ENCODE measurements at places on chromosomes 5 and 9. TPM values are rescaled to one million over a fixed set of nuclear protein-coding genes. Genes with fewer than 3 reads are reported as not detected.

The DIPK1B gene
- 13.4 TPM for total RNA-seq

The SPINK13 gene
- total RNA-seq, result not detected

The SHROOM1 gene
- total RNA-seq, result 6.4 TPM

The STK32A gene
- total RNA-seq, result 0.77 TPM

The ADGRD2 gene
- not detected for total RNA-seq

The CARTPT gene
- 1.1 TPM for total RNA-seq

The MYOZ3 gene
- 0.13 TPM for total RNA-seq

The BTNL3 gene
- total RNA-seq, result not detected

The PHF24 gene
- total RNA-seq, result 0.81 TPM

The MLANA gene
- not detected for total RNA-seq

The TXNDC8 gene
- total RNA-seq, result not detected

The TAF7 gene
- total RNA-seq, result 60.1 TPM

The SLC45A2 gene
- not detected for total RNA-seq

The TMEFF1 gene
- 0.10 TPM for total RNA-seq

The ELAVL2 gene
- total RNA-seq, result 0.13 TPM

The OR13C4 gene
- total RNA-seq, result not detected

DNA sequence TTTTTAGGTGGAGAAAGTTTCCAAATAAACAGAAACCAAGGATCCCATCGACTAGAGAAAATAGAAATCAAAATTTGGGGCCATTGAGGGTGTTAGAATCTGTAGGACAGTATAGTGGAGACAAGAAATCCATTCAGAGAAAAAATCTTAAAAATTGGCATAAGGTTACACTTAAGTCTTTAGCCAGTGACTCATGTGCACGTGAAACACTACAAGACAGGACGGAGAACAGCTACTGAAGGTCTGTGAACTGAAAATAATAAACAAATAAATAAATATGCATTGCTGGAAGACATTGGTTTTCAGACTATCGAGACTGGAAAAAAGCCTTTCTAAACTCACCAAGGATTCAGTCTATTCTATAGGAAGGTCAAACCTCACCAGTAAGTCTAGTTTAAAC lies 1955.5 kb downstream of the MAT2B start:
- no peak for ATAC-seq

DNA sequence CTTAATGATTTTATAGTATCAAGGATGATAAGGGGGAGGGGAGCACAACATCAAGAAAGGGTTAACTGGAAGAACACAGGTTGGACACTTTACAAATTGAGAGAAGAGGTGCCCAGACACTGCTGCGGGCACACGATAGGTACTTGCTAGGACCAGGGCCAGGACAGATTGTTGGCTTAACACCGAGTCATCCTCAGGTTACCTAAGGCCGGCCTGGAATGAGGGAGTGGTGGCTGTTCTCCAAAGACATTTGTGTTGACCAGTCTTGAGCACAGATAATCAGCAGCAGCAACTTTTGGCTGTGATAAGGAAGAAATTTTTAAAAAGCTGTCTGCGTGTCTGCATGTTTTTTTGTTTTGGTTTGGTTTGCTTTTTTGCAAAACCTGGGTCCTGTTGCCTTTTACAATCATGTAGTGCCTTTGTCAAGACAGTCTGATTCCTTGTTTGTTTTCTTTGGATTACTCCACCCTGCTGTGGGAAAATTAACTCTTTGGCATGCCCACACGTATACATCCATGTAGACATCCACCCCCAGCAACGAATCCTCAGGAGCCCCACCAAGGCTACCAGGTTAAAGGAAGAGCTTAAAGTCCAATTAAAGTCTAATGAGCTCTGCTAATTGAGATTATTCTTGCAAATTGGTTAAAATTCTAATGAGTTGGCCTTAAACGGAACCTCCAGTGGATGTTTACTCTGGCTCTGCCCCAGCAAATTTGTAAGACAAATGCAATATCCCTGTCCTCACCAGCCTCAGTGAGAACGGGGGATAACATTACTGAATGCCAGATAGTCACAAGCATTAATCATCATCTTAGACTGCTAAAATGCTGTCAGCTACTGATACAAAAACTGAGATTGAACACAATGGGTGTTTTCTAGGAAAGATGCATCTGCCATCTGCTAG lies 382.3 kb downstream of the ACTL7B start:
- ATAC-seq, result peak; percentile 68

DNA sequence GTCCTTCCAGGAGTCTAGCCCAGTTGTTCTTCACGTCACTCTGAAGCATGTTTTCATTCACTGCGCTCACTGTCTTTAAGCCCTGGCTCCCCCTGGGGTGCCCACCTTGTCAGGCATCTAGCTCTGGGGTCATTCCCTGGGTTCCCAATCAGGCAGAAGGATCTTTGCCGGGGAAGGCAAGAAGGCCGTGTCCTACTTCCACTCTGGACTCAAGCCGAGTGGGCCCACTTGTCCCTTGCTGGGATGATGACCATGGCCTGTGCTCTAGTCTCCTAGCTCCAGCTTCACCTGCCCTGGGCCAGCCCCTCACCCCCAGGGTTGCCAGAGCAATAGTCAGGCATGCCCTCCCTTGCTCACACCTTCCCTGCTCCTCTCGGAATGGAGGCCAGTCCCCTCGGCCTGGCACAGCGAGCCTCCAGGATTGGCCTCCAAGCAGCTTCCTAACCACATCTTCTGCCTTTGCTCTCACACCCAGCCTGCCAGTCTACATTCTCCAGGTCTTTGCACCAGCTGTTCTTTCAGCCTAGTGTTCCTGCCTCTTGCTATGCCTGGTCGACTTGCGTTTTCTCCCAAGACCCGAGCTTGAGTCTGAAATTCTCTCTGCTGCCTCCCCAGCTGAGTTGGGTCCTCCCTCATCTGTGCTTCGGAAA lies 32.2 kb upstream of the PSD2 start:
- no peak for ATAC-seq

GRCh38 chr9:4617752-4618151 lies 44.3 kb upstream of the PLPP6 start:
- ATAC-seq, result no peak

- ATAC-seq, result no peak
These were observed 55.8 kb downstream of the NUP214 start for GRCh38 chr9:131181091-131181681.

GRCh38 chr9:16718296-16718695 lies 152.2 kb downstream of the BNC2 start:
- ATAC-seq, result no peak

DNA sequence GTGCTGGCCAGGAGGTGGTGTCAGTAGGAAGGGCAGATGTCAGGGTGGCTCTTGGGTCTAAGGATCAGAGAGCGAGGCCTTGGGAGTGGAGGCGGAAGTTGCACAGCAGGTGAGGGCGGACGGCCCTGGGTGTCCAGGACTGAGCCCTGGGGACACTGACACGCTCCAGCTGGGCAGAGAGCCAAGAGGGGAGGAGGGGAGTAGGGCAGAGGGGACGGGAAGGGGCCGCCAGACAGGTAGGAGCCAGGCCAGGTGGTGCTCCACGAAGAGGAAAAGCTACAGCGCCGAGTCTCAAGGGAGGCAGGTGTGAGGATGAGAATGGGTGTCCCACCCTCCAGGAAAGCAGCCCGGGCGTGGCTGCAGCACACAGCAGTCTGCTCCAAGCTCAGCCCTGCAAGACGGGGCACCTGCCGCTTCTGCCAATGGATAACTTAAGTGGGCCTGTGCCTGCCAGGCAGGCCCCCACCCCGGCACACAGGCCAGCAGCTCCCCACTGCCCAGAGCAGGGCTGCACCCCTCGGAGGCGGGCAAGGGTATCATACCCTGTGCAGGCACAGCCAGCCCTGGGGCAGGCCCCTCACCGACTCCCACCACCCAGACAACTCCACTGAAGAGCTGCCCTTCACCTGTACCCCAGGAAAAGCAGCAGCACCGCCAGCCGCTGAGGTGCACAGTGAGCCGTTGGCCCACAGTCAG lies 4.9 kb downstream of the TPRN start:
- no peak for ATAC-seq

GRCh38 chr9:124264823-124265233 lies 7.1 kb downstream of the NEK6 start:
- no peak for ATAC-seq

DNA sequence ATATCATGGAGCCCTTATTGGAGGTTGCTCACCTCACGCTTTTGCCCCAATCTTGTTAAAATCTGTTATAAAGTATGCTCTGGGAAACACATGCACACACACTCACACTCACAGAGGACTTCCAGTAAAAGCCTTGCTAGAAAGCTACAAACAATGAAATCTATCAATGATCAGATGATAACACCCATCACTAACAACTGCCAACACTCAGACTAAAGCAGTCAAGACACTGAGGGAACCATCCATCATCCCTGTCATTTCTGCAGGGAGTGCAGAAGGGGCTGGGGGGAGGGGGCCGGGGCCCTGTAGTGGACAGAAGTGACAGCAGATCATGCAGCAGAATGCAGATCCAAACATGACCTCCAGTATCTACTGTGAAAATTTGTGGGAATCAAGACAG lies 179.1 kb downstream of the AOPEP start:
- no peak for ATAC-seq

- no peak for ATAC-seq
These were observed 105.1 kb downstream of the SLC24A2 start for GRCh38 chr9:19683715-19684114.

DNA sequence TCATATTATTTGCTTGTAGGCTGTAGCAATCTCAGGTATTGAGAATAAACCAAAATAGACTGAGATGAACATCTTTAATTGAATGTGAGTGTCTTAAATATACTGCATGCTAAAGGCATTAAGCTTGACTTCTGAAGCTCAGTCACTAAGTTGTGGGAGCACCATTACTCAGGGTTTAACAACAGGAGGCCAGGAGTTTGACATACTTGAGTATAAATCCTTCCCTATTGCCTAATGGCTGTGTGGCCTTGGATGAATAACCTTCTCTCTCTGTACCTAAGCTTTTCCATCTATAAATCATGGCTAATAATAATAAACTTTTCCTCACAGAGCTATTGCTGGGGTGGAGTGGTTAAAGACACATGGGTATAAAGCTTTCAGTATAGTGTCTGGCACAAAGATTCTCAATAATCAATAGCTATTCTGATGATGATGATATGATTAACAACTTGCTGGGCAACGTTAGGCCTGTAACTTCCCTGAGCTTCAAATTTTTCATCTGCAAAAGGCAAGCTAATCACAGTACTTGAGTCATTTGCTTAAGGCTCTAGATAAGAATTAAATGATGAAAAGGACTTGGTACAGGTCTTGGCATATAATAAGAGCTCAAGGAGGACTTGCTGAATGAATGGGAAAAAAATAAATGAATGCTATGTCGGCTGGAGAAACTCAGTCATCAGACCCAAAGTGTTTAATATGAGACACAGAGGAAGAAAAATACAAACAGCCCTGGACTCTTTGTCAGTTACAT lies 174.0 kb upstream of the IL12B start:
- ATAC-seq, result no peak

- no peak for ATAC-seq
These were observed 7.4 kb upstream of the SNCAIP start for GRCh38 chr5:122304471-122305215.

GRCh38 chr9:4662108-4662988 lies at the start of gene PLPP6:
Gene PLPP6 (plus strand): TSS chr9:4662294. CDS start chr9:4662376, 82 bp downstream.
- ATAC-seq, result peak; percentile 96

- no peak for ATAC-seq
These were observed 47.7 kb downstream of the CNTRL start for GRCh38 chr9:121122246-121123032.

GRCh38 chr9:105835721-105836120 lies 141.4 kb downstream of the TMEM38B start:
- ATAC-seq, result no peak

GRCh38 chr5:67809589-67809988 lies 406.0 kb upstream of the PIK3R1 start:
- no peak for ATAC-seq

- no peak for ATAC-seq
These were observed 65.4 kb upstream of the STK32A start for GRCh38 chr5:147169399-147169798.

DNA sequence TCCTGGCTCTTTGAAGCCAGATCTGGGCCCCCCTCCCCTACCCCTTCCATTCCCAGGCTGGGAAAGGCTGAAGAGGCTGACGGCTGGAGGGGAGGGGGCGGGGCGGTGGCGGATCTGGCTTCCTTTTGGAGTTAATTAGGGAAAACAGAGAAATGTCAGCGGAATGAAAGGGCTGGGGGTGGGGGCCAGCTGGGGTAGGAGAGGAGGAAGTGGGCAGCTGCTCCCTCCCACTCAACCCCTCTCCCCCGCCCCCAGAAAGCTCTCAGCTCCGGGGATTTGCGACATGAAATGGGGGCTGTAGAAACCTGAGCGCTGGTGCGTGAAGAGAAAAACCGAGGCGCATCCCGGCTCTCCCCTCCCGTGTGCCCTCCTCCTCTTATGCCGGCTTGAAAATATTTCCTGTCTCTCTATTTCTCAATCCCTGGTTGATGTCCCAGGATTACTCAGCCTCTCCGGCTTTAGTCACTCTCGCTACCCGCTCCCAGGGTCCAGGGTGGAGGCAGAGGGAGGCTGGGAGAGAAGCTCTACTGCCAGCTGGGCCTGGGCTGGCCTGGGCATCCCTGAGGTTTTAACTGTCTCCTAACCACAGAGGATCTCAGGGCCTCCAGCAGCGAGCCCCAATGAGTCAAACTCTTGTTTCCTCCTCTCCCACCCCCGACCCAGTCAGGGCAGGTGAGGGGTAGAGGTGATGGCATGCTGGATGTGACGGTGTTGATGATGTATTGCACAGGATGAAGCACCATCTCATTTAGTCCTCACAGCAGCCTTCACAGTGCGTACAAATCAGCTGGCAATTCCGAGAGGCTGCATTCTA lies 20.1 kb downstream of the PCDHGC5 start:
- peak; percentile 79 for ATAC-seq

DNA sequence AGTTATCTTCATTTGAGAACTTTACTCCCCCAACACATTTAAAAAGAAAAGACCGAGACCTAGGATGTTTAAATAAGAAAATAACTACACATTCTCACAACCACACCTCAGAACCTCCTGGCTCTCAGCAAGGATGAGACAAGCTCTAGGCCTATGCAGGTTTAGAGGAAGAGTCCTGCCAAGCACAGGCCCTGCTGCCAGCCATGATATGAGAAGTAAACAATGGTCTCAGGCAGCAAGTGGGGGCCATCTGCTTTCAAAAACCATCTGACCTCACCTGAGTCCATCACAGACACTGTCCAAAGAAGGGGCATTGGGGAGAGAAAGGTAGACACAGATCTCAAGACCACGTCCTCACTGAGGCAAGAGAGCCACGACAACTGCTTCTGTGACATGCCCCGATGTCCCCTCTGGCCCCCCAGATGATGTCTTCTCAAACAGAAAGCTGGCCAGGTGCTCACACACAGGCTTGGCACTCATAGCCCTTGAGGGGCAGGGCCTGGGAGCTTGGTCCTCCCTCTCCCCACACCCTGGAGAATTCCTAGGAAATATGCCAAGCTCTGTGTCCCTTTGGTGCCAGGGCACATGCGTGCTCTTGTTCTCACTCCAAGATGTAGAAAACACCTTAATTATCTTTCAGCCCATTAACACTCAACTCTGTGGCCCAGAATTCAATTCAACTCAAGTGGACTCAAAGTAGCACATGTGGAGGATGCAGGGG lies 150.4 kb downstream of the FSTL4 start:
- ATAC-seq, result no peak

GRCh38 chr5:128014578-128014977 lies 69.0 kb upstream of the SLC12A2 start:
- no peak for ATAC-seq

GRCh38 chr5:43514471-43514815 lies 505 bp downstream of the C5orf34 start:
- ATAC-seq, result no peak

GRCh38 chr9:8143677-8144076 lies 344.1 kb upstream of the DMAC1 start:
- no peak for ATAC-seq

Data from gastroesophageal sphincter (tissue), 4 donors.